ENCODE measurements at places on chromosomes 5 and 9.

- no peak for DNase-seq
Measured at GRCh38 chr5:67578011-67578410, 381.4 kb upstream of the CD180 start.

- no peak for DNase-seq
Measured at GRCh38 chr5:170238456-170239196, 5.8 kb downstream of the C5orf58 start.

GRCh38 chr9:82254646-82255367 is 266.2 kb downstream of the SPATA31D1 start:
- DNase-seq, result no peak

- no peak for DNase-seq
Measured at GRCh38 chr5:157914151-157914788, 55.3 kb upstream of the CLINT1 start.

DNA sequence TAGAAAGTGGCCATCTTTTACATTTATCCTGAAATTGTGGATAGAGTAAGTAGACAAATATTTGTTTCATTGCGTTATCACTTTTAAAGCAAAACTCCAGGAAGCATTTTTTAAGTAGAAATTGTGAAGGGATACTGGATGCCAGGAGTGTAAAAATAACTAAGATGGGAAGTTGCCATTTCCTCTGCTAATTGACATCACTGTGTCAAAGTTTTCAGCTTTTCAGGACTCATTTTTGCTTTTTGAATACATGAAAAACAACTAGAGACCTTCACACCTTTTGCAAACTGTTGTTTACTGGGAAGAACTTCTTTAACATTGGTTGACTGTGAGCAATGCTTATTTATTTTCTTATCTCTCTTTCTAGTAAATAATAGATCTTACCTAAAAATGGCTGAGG is 337.5 kb downstream of the NR2F1-AS1 start:
- DNase-seq, result no peak

- DNase-seq, result no peak
Measured at GRCh38 chr9:84216151-84216550, 124.4 kb downstream of the SLC28A3 start.

DNA sequence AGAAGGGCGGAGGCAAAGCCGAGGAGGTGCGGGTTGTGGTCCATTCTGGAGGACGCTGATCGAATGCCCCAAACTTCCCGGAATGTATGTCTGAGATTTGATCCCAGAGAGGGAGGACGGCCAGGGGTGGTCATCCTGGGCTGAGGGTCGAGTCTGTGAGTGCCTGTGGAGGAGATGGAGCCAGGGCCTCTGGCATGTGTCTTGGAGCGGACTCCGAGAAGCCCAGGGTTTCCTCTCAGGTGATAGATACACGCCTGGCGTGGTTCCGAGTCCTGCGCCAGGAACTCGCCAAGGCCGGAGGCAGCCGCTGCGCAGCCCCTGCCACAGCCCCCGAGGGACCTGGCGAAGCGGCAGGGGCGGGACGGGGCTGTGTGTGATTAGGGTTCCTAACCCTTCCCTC is 363 bp downstream of the ZNF454 start:
- DNase-seq, result no peak

GRCh38 chr5:6820851-6821479 is 107.7 kb downstream of the TENT4A start:
- DNase-seq, result peak; percentile 75

DNA sequence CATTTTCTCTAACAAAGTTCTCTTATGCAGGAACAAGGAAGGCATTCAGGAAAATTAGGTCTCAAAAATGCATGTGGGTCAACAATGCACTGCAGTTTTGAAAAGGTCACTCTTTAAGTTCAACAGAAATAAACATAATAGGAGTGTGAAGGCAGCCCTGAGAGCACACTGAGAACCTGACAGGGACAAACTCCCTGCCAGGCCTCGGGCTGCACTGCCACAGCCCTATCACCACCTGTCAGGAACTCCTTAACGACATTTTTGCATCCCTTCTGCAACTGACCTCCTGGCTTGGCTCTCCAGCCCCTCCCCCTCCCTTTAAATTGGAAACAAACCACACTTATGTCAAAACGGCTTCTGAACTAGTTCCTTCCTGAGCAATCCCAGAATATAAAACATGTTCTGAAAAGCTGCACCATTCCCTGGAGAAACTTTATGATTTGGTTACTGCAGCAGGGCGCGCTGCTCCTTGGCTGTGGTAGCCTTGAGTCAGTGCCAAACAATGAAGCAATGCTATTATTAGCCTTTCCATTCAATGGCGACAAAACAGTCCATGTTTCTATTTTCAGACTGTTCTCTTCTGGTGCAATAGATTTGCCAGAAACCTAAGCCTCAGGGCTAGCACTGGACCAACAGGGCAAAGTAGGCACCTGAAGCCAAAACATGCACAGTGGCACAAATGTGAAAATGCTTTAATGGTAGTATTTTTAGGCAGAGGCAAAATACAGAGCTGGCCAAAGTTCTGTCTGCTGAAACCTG is 160.1 kb upstream of the ZNF608 start:
- no peak for DNase-seq

DNA sequence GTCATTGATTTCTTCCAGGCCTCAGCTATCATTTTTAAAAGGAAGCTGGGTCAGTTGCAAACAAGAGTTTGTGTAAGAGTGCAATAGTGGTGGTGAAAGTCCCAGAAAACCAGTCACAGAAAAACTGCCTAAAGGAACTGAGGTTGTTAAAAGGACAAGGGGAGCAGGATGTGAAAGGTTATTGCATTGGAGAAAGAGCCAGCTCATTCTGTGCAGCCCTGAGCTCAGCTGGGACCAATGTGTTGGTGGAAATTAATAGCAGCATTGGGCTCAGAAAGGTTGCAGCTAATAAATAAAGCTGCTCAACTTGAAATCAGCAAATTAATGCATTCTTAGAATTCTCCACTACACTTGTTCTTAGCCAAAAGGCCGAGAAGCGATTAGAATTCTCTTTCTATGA is 34.9 kb downstream of the NREP start:
- no peak for DNase-seq

- DNase-seq, result no peak
Measured at GRCh38 chr9:121675969-121676822, 24.8 kb downstream of the DAB2IP start.

- no peak for DNase-seq
Measured at GRCh38 chr9:130111786-130112537, 58.3 kb downstream of the GPR107 start.

DNA sequence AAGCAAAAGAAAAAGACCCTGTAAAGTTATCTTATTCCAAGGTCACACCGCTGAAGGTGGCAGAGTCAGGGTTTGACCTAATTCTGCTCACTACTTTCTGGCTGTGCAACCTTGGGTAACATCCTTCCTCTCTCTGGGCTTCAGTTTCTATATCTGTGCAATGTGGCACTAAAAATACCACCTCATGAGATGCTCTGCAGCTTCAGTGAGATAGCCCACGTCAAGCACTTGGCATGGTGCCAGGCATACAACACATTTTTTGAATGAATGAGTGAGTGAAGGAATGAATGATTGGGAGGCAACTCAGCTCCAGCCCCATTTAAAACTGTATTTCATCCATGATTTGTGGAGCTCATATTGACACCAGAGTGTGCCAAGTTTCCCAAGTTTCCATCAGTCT is 62.3 kb downstream of the FOXI1 start:
- no peak for DNase-seq

GRCh38 chr5:113156271-113156877 is 179.8 kb downstream of the DCP2 start:
- DNase-seq, result no peak

- no peak for DNase-seq
Measured at GRCh38 chr9:85246541-85246940, 495.2 kb downstream of the AGTPBP1 start.

DNA sequence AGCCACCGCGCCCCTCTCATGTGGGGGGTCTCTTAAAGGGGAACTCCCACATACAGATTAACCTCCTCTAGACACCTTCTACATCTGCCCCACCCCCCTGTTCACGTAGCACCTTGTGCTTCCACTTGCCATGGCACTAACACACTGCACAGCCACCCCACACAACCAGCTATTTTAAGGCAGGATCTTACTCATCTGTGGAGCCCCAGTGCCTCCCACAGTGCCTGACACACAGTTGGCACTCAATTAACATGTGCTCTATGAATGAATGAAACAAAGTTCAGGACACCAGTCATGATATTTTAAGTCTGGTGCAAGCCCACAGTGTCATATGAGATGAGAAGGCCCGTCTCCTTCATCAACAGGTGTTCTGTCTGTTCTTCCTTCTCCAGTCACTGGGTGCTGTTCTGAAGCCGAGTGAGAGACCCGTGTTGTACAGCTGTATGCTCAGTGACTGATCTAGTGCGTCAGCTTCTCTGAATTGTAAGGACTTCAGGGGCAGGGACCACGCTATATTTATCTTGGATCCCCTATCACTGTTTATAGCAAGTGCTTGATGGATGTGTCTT is 149.1 kb downstream of the TLE1 start:
- no peak for DNase-seq

- DNase-seq, result peak; percentile 37
Measured at GRCh38 chr5:55421074-55421529, 113.3 kb downstream of the MTREX start.

GRCh38 chr5:174895360-174895759 is 171.0 kb downstream of the MSX2 start:
- DNase-seq, result no peak

GRCh38 chr9:137161558-137162486 is 8.0 kb downstream of the LRRC26 start:
- no peak for DNase-seq

GRCh38 chr9:13994240-13994639 is 319.7 kb downstream of the NFIB start:
- no peak for DNase-seq

DNA sequence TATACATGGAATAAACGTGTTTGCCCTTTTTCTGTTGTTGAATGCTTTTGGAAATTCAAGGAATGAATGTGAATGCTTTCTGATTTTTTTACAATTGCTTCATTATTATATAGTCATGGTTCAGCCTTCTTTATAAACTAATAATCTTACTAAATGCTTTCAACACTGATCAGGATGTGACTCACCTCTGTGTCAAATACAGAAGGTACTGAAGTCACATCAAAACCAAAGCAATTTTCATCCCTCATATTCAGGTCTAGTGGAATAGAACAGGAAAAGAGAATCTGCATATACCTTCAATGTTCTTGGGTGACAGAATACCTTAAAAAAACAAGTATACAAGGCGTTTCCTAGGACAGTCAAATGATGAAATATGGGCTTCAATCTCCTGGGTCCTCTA is 170.7 kb downstream of the PDE4D start:
- DNase-seq, result no peak

GRCh38 chr9:108241384-108242073 is 614.3 kb downstream of the ACTL7B start:
- DNase-seq, result no peak

DNA sequence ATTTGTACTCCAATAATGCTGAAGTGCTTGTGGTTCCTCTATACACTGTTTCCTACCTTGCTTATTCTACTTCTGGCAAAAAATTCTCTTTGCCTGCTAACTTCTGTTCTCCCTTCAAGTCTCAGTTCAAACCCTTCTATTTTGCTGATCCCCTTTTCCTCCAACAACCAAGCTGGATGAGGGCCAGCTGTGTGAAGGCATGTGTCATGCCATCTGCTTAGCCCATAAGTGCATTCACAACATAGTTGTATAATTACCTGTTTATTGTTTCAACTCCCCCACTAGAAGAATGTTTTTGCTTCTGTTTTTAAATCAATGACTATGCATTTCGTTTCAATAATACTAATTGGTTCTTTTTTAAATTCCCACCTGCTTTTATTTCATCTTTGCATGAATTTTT is 1951.4 kb upstream of the WWC1 start:
- DNase-seq, result no peak

DNA sequence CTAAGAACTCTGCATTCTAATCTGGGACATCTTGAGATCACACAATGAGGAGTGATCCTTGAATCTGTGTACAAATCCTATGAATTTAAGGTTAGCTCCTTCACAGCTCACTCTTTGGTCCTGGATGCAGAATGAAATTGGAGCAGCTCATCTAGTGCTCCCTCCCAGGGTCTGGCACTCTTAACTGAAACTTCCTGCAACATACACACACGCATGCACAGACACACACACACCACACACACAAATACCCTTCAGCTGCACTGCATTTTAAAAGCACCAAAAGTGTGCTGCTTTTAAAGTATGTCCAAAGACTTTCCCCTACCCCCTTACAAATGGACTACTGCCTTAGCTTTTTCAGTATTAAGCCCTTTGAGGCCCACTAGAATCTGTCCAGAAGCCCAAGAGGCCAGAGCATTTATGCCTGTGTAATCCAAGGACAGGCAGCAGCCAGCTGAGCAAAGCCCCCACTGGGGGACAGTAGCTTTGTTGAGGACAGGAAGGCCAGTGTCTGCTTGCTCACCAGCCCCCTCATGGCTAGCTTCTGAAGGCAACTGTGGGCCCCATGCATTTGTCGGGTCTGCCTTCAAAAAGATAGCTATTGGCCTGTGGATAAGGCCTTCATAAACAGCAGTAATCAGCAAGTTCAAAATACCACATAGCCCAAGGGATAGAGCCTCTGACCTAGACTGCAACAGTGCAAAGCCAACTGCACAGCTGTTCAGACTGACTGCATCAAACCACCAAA is 43.6 kb downstream of the CDO1 start:
- DNase-seq, result no peak

GRCh38 chr5:54524704-54525103 is 7.1 kb downstream of the SNX18 start:
- no peak for DNase-seq

DNA sequence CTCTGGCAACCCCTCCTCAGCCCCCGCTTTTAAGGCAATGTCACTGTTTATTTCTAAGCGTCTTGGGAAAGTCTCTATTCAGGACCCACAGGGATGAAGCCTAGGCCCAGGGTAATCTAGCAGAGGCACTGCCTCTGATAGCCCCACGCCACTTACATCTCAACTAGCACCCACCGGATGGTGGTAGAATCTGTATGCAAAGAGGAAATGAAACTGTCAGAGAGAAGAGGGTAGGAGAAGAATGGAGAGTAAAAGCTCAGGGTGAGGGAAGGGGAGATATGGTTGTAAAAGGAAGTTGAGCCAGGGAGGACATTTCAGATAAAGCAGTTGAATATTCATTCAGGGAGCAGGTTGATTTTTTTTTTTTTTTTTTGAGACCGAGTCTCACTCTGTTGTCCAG is 3.0 kb downstream of the FRRS1L start:
- no peak for DNase-seq

DNA sequence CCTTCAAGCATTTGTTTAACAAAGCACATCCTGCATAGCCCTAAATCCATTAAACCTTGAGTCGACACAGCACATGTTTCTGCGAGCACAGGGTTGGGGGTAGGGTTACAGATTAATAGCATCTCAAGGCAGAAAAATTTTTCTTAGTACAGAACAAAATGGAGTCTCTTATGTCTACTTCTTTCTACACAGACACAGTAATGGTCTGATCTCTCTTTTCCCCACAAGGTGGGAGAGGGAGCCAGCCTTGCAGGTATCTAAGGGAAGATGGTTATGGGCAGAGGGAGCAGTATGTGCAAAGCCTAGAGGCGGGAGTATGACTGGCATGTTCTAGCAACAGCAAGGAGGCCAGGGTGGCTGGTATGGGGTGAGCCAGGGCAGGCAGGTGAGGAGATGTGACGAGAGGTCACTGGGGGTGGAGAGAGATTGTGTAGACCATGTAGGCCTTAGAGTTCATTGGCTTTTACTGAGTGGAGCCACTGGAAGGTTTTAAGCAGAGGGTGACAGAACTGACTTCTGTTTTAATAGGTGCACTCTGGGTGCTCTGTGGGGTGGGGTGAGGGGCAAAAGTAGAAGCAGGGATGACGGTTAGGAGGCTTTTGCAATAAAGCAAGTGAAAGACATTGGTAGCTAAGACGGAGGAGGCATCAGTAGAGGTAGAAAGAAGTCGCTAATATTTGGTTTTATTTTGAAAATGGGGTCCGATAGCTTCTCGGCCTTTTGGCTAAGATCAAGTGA is 5.1 kb upstream of the RPS14 start:
- DNase-seq, result no peak

Data from activated CD4-positive, alpha-beta memory T cell treated with anti-CD3 and anti-CD28 coated beads for 36 hours (primary cell).